ENCODE measurements at places on chromosomes 7 and 10.
A peak's percentile ranks its signal among the peaks of the same experiment; 100 is the strongest.

- DNase-seq: no peak
These were observed 47.3 kb upstream of the C1GALT1 start for GRCh38 chr7:7135074-7135473.

DNA sequence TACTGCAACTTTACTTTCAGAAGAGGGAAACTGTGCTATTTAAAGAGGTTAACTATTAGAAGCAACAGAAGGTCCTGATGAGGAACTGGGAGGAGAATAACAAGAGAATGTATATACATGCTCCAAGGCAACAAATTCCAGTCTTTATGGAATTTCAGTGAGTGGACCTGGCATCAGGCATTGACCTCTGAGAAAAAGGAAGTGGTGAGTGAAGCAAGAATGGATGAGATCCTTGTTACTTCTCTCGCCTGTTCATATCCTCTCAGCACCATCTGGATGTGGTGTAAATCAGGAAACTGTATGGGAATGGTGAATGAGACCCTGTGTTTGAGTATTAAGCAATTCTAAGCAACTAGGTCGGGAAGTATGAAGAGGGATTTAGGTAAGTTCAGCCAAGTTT, 30.3 kb upstream of the KBTBD2 start:
- no peak for DNase-seq

GRCh38 chr10:23058366-23058765, 37.0 kb upstream of the MSRB2 start:
- DNase-seq: no peak

- no peak for DNase-seq
These were observed 14.1 kb downstream of the CUL1 start for GRCh38 chr7:148712678-148713329.

DNA sequence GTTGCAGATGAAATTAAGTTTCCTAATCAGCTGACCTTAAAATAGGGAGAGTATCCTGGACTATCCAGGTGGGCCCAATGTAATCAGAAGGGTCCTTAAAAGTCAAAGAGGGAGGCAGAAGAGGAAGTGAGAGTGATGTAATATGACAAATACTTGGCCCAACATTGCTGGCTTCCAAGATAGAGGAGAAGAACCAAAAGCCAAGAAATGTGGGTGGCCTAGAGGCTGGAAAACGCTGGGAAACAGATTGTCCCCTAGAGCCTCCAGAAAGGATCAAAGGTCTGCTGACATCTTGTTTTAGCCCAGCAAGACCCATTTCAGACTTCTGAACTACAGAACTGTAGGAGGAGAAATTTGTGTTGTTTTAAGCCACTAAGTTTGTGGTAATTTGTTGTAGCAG, 79.7 kb upstream of the NOBOX start:
- no peak for DNase-seq

DNA sequence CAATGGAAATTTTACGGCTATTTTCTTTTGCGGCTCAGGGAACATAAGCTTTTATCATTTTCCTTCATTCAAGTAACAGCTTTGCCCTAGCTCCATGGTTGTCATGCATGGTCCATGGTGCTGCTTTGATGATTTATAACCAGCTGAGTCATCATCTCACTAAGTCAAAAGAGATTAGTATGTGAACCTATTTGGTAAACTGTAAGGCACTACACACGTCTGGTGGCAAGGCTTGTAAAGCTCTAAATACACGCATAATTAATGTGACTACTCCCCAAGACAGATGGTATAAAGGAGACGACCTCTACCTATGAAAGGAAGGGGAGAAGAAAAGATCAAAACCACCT, 340.2 kb downstream of the KCNMA1 start:
- DNase-seq: no peak

- no peak for DNase-seq
These were observed 25.2 kb upstream of the UBN2 start for GRCh38 chr7:139205843-139206242.

DNA sequence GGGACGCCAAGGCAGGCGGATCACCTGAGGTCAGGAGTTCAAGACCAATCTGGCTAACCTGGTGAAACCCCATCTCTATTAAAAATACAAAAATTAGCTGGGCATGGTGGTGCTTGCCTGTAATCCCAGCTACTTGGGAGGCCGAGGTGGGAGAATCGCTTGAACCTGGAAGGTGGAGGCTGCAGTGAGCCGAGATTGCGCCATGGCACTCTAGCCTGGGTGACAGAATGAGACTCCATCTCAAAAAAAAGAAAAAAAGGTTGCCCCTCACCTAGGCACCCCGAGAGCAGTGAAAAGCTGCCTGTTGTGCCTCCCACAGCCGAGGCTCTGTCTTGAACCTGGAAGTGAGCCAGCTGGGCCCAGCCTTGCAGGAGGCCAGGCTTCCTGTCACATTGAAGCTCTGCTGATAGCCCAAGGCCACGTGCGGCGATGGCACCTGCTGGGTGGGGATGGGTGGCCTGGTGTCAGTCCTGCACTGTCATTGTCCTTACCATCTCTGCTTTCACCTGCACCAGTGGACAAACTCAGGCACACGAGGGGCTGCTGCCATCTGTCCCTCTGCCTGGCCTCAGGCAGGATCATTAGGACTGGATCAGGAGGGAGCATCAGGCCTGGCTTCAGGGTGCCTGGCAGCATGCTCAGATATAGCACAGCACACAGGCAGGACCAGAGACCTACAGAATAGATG, 37.8 kb downstream of the DNAJB12 start:
- no peak for DNase-seq

DNA sequence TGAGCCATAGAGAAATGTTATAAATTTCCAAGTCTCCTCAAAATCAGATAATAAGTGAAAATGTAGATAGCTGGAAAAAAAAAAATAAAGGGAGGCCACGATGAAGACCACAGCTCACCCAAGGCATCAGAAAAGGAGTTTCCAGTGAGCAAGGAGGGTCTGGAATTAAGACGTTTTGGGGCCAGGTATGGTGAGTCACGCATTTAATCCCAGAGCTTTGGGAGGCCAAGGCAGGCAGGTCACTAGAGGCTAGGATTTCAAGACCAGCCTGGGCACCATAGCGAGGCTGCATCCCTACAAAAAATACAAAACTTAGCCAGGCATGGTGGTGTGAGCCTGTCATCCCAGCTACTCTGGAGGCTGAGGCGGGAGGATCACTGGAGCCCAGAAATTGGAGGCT, 65.5 kb downstream of the ASB13 start:
- no peak for DNase-seq

DNA sequence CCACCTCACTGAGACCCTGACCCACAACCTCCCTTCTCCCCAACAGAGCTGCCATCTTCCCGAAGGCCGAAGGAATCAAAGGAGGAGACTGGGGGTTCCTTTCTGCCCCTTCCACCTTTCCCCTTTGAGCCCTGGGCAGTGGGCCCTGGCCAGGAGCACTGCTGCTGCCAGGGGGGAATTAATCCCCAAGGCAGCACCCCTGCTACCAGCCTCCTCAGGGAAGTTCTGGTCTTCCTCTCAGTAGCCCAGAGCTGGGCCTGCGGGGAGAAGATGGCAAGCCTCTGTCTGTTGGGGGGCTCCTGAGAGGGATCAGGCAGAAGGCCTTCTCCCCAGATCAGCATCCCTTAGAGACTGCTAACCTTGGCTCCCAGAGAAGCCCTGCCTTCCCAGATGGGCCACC, 25.5 kb downstream of the DPCD start:
- DNase-seq: no peak

GRCh38 chr7:8435095-8435494, 1.7 kb downstream of the NXPH1 start:
- DNase-seq: no peak

DNA sequence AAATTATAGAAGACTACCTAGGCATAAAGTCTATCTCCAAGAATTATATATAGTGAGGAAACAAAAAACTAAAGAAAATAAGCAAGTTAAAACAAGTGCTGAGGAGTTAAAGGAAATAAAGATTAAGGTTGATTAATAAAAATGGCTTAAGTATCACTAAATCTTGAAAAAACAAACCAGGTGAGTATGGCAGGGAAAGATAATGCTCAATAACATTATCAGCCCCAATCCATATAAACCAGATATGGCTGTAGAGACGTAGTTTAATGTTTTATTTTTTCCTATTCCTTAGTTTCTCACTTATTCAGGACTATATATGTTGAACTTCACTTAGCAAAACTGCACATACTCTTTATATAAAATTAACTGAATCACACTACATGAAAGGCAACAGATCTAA, 4.4 kb downstream of the WASL start:
- no peak for DNase-seq

DNA sequence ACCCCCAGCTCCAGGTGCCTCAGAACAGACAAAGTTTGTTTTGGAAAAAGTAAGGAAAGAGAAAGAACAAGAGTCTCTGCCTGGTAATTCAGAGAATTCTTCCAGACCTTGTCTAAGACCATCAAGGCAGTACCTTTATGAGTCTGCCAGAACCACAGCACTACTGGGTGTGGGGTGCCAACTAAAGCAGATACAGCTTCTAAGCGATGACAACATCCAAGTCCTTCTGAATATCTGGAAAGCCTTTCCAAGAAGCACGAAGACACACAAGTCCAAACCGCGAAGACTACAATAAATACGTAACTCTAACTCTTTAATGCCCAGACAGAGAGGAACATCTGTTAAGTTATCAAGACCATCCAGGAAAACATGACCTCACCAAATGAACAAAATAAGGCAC, 94.3 kb downstream of the SIRT1 start:
- no peak for DNase-seq

DNA sequence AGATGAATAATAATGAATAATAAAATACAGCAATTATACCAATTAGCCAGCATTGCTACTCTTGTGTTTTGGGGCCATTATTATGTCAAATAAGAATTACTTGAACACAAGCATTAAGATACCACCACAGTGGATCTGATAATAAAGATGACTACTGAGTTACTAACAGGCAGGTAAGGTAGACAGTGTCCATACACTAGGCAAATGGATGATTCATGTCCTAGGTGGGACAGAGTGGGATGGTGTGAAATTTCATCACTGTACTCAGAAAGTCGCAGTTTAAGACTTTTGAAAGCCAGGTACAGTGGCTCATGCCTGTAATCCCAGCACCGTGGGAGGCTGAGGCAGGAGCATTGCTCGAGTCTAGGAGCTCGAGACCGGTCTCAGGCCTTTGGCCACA, 8.7 kb upstream of the UNC5B start:
- DNase-seq: no peak

DNA sequence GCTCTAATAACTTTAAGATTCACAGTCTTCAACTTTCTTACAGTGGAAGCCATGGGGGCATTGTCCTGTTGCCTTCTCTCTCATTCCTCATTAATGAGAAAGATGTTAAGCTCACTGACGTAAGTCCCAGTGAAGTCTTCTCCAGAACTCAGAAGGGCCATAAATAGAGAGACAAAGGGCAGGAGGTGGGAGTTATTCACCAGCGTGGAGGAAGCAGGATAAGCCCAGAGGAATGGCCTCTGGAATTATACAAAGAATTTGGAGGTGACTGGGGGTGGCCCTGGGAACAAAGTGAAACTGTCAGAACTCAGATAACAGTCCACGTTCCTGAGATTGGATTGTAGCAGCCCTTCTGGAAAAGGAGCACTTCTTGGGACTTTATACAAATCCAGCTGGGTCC, 52.4 kb downstream of the SORBS1 start:
- DNase-seq: no peak

DNA sequence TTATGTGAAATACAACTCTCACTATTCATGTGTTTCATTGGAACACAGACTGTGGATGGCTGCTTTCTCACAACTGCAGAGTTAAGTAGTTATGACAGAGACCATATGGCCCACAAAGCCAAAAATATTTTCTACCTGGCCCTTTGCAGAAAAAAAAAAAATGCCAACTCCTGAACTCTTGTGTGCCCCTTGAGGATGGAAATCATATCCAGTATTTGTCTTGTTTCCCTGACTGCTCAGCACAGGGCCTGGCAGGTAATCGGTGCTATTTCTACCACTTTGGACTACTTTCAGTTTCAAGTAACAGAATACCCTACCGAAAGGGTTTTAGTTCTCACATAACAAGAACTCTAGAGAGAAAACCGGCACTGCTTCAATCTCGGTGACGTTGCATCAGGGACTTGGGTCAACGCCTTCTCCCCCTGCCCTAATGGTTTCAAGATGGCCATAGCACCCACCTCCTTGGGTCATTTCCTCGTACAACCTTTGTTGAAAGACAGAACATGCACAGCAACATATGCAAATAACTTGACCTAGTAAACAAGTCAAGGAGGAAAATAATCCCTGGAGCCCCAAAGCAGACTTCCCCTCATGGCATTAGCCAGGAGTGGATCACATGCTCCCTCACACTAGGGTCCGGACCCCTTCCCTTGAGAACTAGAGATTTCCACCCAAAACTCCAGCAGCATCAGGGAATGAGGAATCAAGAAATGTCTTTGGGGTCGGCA, 11.8 kb upstream of the GPNMB start:
- no peak for DNase-seq

GRCh38 chr10:68721673-68722335, 765 bp downstream of the CCAR1 start:
- DNase-seq: peak; percentile 5

- DNase-seq: no peak
These were observed 161.3 kb upstream of the VIPR2 start for GRCh38 chr7:159306012-159306411.

DNA sequence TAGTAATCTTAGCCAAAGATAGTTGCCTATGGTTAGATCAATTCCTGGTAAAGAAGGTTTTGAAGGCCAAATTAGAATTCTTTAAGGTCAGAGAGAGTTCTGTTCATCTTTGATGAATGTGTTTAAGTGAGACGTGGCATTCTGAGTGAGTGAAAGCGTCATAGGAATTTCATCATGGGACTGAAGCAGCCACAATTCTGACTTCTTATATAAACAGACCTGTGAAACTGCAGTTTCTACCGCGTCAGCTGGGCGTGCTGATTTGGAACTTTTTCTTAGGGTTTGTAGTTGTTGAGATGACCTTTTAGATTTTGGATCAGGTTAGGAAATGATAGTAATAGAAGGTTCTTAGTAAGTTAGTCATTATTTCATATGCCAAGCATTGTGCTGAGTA, 103.8 kb downstream of the CNNM2 start:
- peak; percentile 14 for DNase-seq

DNA sequence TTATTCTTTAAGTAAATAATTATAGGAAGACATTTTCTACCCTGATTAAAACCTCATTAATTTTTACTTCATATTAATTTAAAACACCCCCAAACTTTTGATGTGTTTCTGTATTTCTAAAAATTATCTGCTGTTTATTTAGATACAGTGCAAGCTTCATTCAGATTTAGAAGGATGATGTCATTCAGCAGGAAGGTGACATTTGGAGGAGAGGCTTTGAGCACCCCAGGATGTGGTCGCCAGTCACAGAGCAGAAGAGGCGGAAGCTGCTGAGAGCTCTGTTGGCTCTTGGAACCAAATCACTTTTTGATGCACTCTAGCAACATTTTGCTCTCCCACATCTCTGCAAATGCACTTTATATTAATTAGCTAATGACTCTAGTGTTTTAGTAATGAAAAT, 233.9 kb upstream of the CACNA2D1 start:
- no peak for DNase-seq

GRCh38 chr10:118571123-118571522, 24.3 kb downstream of the PRLHR start:
- DNase-seq: no peak

GRCh38 chr10:17144757-17145156, 15.1 kb upstream of the CUBN start:
- no peak for DNase-seq

- no peak for DNase-seq
These were observed 301.7 kb downstream of the DGKB start for GRCh38 chr7:14600766-14601367.

Measured in right lung (tissue), 10 donors.